Activated T-cell treated with anti-CD3 and anti-CD28 coated beads for 24 hours (primary cell): ENCODE measurements at places on chromosomes 1 and 21.

GRCh38 chr1:245763873-245764331, 609.1 kb downstream of the KIF26B start:
- DNase-seq: no peak

GRCh38 chr1:46464013-46464548, 25.6 kb upstream of the DMBX1 start:
- DNase-seq: no peak

DNA sequence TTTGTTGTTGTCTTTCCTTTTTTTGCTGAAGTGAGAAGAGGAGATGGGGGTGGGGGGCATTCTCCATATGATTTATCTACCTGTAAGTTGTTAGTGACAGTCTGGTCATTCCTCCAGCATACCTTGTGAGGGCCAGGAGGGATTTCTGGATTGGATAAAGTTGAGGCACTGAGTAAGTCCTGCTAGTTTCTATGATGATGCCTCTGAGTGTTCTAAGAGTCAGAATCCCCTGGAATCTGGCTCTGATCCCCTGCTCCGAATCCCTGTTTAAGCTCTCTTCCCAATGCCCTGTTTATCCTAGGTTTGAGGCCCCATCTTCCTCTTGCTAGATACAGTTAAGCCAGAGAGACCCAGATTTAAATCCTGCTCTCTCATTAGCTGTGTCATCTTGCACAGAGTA, 83.2 kb upstream of the HOOK1 start:
- DNase-seq: no peak

DNA sequence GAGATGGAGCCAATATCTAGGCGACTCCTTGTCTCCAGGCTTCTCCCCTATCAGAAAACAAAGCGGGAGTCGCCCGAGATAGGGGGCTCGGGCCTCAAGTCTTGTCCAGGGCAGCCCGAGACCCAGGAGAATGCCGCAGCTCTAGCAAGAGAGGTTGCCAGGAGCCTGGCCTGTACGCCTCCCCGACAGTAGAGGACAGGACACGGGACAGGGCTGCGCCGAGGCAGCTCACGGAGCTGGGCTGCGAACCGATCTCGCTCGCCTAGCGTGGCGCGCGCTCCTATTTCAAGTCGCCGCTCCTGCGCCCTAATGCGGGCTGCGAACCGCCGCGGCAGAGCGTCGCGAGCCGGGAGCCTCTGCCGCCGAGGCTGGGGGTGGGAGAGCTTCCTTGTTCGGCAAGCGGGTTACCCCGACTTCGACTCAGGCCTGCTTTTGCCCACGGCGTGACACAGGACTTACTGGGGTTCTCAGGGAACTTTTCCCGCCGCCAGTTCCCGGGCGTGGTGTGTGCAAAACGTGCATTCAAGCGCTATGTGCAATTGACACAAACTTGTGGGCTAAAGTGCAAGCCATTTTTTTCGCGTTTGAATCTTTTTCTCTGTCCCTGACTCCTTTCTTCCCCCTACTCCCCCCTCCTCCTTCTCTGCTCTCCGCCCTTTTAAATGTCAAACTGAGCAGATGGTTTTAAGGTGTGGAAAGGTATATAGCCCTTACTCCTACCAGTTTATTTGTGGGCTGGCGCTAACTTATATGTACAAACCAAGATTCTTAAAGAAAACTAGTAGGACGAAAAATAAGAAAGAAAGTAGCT, 2.4 kb upstream of the PROX1 start:
- DNase-seq: no peak

DNA sequence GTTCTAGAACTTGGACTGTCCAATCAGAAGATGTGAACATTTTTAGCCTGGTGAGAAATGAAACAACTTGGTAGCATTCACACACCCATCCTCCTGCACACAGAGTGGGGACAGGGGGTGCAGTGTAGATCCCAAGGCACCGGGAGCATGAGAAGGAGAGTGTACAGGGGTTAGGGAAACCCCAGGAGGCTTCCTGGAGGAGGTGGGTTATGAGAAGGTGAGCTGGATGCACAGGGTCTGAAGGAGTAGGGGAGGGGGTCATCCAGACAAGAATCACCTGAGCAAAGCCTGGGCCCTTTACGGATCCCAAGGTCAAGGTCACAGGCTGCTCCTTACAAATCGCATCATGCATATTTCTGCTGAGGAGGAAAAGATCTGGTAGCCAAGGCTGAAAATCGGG, 117.5 kb upstream of the TMPRSS2 start:
- DNase-seq: no peak

DNA sequence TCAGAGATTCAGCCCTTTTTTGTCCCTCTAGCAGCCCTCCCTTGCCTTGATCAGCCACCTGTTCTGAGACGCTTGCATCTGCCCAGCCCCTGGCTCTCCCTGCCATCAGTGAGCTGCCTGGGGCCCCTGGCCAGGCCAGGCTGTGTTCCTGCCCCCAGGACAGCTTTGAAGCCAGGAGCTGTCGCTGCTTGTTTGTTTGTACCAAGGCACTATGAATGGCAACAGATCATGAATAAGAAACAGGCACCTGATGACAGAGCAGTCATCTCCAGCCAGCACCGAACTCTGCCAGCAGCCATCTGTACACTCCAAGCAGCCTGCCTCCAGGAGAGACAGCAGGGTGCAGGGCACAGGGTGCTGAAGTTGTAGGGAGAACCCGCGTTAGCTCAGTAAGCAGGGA, 8.1 kb upstream of the VWA5B1 start:
- no peak for DNase-seq

- DNase-seq: no peak
Measured at GRCh38 chr1:10539411-10540043, 64.8 kb downstream of the PEX14 start.

DNA sequence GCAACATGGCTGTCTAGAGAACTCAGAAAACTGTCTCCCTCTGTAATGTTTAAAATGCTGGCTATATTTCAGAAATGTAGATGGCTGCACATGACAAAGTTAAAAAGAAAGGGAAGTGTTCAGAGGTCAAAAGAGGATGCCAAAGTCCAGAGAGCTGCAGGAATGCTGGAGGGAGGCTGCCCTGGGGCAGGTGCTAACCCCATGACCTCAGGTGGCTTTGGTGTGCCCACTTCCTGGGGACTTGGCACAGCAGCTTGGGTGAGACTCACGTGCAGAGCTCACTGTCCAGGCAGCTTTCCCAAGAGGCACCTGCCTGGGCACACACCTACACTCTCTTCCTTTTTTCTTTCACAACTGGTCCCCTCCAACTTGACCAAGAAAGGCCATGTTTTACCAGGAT, 256.4 kb downstream of the KCNJ6 start:
- no peak for DNase-seq

DNA sequence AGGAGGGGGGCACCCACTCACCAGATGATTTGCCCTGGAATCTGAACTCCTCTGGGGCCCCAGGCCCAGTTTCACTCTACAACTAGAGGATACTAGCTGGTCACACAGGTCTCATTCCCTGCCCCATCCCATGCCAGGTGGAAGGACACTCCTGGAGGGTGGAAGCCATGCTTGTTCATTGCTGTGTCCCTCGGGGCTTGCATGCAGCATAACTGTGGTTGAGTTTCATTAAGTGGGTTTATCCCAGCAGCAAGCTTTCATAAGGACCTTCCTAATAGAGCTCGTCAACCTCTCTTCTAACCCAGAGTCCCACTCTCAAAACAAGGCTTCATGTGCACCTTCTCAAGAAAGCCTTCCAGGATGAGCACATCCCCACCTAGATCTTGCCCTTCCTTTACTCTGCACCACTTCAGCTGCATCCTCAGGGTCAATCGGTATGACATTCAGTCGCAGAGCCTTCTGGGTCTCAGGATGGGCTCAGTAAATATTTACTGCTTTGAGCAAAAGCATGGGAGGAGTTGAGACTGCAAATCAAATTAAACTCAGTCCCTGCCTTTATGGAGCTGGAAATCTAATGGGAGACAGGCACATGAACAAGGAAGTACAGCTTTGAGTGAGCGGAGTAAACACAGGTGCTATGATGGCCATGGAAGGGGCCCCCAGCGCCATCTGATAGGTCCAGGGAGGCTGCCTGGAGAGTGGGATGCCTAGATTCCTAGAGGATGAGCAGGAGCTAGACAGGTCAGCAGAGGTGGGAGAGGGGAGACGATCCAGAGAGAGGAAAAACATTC, 32.3 kb downstream of the LAMB3 start:
- DNase-seq: no peak

DNA sequence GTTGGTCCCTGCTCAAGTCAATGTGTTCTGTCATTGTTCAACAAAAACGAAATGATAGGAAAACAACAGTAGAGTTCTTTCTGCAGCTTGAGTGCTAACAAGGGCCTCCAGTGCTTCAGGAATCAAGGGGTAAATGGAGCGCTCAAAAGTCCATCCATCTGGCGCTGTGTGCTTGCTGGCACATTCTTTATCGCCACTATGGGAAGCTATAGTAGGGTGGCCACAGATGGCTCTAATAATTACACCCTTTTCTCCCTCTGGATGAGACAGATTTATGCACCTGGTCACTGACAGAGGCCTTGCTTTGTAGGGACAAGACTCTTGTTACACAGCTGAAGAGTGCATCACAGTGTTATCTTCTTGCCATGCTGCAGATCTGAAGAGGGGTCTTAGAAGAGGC, 136.0 kb downstream of the GDAP2 start:
- DNase-seq: no peak
